Aorta (tissue), 5 donors: ENCODE measurements at places on chromosomes 12 and 14. TPM values are rescaled to one million over a fixed set of nuclear protein-coding genes. Genes with fewer than 3 reads are reported as not detected.

DNA sequence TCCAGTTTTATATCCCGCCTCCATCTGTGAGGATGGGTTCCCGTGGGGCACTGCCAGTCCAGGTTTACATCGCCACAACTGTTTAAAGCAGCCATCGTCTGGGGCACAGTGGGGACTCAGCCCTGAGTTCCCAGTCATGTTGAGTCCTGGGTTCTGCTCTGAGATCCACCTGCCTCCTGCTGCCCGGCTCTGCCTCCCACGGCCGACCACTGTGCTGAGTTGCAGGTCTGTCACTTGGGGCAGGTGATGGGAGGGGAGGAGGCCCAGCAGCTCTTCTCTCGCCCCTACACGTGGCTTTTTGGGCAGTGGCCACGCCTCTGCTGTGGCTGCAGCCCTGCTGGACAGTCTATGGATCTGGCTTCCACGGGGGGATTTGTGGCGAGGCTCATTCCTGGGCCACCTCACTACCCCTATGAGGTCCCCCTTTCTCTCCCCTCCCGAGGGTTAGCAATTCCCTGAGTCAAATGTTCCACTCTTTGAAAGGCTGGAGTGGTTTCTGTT lies 143.0 kb downstream of the ADGRD1 start:
- no peak overlapping the region for H3K27ac ChIP-seq
- peak; percentile 20 for DNase-seq
- H3K4me3 ChIP-seq = no peak overlapping the region
- no peaks in the 10 kb centered on the region for H3K4me1 ChIP-seq
- H3K36me3 ChIP-seq = no peaks in the 10 kb centered on the region

DNA sequence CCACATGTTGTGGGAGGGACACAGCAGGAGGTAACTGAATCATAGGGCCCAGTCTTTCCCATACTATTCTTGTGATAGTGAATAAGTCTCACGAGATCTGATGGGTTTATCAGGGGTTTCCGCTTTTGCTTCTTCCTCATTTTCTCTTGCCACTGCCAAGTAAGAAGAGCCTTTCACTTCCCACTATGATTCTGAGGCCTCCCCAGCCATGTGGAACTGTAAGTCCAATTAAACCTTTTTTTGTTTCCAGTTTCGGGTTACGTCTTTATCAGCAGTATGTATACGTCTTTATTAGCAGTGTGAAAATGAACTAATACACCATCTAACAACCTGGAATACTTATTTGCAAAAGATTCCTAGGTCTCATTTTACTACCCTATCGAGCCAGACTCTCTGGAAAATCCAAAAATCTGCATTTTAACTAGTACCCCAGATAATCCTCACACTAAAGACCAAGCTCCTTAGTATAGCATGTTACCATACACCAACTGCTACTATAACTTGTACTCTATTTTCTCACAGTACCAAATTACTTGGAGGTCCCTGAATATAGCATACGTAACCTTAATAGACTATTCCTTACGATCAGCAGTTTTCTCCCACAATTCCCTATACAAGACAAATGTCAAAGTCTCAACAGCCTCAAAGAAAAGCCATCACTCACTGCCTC lies 11.5 kb downstream of the GTF2A1 start:
- H3K36me3 ChIP-seq = peaks cover 3% of the 10 kb centered on the region
- H3K4me3 ChIP-seq = no peak overlapping the region
- no peak overlapping the region for H3K27ac ChIP-seq

- H3K27me3 ChIP-seq = no peaks in the 10 kb centered on the region
- H3K4me3 ChIP-seq = no peak overlapping the region
- no peak overlapping the region for H3K27ac ChIP-seq
- H3K4me1 ChIP-seq = no peaks in the 10 kb centered on the region
- DNase-seq = no peak
These were observed 9.9 kb upstream of the CCT2 start for GRCh38 chr12:69575346-69575745.

DNA sequence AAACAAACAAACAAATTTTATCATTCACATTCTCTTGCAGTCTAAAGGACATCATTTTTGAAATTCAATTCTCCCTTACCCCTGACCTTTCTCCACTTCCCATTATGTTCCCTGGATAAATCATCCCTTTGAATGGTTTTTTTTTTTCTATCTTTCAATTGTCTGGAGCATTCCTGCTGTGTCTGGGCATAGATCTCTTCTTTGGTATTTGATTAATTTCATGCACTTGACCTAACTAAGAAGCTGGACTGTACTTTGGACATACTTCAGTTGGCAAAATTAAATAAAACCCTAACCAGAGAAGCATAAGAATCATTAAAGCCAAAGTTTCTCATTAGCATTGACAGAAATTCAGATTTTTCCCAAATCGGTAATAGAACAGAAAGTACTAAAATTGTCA lies 163.6 kb upstream of the BMP4 start:
- no peak overlapping the region for H3K27ac ChIP-seq
- peaks cover 10% of the 10 kb centered on the region for H3K4me1 ChIP-seq
- no peaks in the 10 kb centered on the region for H3K36me3 ChIP-seq
- DNase-seq = no peak

DNA sequence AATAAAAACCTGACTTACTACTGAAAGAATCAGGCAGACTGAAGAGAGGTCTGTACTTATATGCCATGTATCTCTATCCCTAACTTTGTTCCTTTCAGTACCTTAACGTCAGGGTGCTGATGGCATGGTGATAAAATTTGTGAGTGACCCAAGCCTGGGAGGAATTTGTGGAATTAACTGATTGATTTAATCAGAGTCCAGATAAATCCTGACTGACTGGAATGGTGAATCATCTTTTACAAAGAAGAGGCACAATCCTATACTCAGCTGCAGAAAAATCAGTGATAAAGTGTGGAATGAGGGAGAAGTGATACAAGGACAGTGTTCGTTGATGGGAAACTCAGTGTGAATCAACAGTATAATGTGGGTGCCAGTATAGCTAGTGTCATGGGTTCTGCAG lies 3.7 kb downstream of the TDG start:
- H3K36me3 ChIP-seq = no peaks in the 10 kb centered on the region
- H3K4me1 ChIP-seq = peaks cover 1% of the 10 kb centered on the region
- DNase-seq = no peak
- no peak overlapping the region for H3K4me3 ChIP-seq

DNA sequence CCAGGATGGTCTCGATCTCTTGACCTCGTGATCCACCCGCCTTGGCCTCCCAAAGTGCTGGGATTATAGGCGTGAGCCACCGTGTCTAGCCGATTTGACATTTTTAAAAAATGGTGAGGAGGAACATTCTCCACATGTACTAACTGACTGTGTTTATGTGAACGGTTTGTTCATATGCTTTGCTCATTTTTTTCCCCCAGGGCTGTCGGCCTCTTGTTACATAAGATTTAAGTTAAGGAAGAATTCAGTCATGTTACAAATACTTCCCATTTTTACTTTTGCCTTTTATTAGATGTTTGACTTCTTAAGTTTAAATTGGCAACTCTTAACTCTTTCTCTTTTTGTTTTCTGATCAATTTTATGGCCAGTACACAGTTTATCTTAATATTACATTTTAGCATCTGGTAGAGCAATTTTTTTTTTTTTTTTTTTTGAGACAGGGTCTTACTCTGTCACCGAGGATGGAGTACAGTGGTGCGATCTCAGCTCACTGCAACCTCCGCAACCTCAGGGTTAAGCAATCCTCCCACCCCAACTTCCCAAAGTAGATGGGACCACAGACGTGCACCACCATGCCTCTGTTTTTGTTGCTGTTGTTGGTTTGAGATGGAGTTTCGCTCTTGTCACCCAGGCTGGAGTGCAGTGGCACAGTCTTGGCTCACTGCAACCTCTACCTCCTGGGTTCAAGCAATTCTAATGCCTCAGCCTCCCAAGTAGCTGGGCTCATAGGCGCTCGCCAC lies 9.6 kb downstream of the GNS start:
- no peak for DNase-seq
- H3K4me3 ChIP-seq = no peak overlapping the region
- H3K4me1 ChIP-seq = peaks cover 4% of the 10 kb centered on the region
- peaks cover 4% of the 10 kb centered on the region for H3K36me3 ChIP-seq
- no peaks in the 10 kb centered on the region for H3K27me3 ChIP-seq

- H3K4me3 ChIP-seq = no peak overlapping the region
- no peaks in the 10 kb centered on the region for H3K27me3 ChIP-seq
- H3K4me1 ChIP-seq = no peaks in the 10 kb centered on the region
These were observed 8.9 kb downstream of the ARL6IP4 start for GRCh38 chr12:122989225-122989839.

DNA sequence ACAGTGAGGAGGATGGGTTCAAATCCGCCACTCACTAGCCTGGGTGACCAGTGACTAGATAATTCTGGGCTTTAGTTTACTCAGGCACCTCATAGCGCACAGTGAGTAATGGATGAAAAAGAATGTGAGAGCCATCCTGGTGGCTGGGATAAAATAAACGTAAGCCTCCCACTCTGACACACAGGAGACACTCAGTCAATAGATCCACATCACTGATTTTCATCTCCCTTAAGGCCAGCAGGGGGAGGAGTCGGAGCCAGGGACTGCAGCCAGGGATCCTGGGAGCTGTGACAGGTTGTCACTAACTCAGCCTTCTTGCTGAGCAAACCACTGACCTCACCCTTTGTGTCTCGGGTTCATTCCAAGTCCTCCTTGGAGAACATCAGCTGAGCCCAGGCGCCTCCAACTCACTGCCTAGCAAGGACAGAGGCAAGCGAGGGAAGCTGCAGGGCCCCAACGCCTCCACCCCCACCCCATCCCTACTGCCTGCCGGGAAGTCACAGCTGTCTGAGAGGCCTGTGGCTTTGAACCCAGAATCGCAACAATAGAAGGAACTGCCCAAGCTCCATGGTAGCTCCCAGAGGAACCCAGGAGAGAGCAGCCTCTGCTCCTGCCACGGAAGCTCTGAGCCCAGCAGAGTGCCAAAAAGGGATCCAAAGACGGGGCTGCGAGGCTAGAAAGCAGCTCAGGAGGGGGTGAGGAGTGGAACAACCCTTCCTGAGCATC lies 30.7 kb downstream of the PXN start:
- H3K27me3 ChIP-seq = no peaks in the 10 kb centered on the region
- no peak overlapping the region for H3K4me3 ChIP-seq
- H3K4me1 ChIP-seq = no peaks in the 10 kb centered on the region
- no peaks in the 10 kb centered on the region for H3K36me3 ChIP-seq
- DNase-seq = peak; percentile 92

- no peak overlapping the region for H3K4me3 ChIP-seq
- H3K36me3 ChIP-seq = no peaks in the 10 kb centered on the region
- H3K4me1 ChIP-seq = no peaks in the 10 kb centered on the region
- H3K27ac ChIP-seq = no peak overlapping the region
- H3K27me3 ChIP-seq = no peaks in the 10 kb centered on the region
- DNase-seq = no peak
These were observed 5.9 kb downstream of the SDR9C7 start for GRCh38 chr12:56928262-56928661.

- no peaks in the 10 kb centered on the region for H3K36me3 ChIP-seq
- no peak overlapping the region for H3K27ac ChIP-seq
- H3K4me3 ChIP-seq = no peak overlapping the region
- no peaks in the 10 kb centered on the region for H3K4me1 ChIP-seq
These were observed 1486.6 kb upstream of the TMEM132C start for GRCh38 chr12:126780343-126780742.

GRCh38 chr12:88063375-88063774 lies 34.2 kb upstream of the C12orf50 start:
- no peaks in the 10 kb centered on the region for H3K36me3 ChIP-seq
- H3K4me1 ChIP-seq = no peaks in the 10 kb centered on the region
- no peak overlapping the region for H3K4me3 ChIP-seq
- no peak for DNase-seq
- H3K27me3 ChIP-seq = no peaks in the 10 kb centered on the region

DNA sequence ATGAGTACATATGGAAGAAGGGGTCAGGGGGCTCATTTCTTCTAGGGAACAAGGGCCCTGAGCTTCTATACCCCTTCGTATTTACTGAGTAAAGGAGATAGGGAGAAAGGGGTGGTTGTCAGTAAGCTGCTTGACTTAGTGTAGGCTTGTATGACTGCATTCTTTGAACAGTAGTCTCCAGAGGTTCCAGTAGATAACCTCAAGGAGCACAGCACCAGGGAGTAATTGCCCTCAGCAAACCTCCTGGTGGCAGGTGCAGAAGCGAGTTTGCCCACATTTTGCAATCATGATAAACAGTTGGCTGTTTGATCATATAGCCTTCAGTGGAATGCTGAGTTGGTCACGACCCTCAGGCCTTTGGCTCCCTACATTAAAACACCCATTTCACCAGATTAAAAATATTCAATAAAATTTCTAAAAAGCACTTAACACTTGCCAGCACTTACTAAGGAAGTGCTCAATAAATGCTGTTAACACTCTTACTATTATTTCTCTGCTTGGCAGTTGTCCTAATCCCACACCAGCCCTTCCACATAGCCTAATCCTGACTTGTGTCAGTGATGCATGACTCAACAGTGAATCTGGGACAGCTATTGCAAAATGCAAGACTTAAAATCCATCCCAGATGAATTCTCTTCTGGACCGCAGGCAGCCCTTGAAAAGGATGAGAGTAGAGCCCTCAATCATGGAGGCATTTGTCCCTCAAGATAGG lies 3.7 kb upstream of the DHRS4L2 start:
- no peaks in the 10 kb centered on the region for H3K36me3 ChIP-seq
- no peak for DNase-seq
- H3K4me1 ChIP-seq = no peaks in the 10 kb centered on the region
- H3K27me3 ChIP-seq = no peaks in the 10 kb centered on the region
- H3K27ac ChIP-seq = no peak overlapping the region

GRCh38 chr14:82070040-82070439 lies 536.4 kb upstream of the SEL1L start:
- no peaks in the 10 kb centered on the region for H3K4me1 ChIP-seq
- no peaks in the 10 kb centered on the region for H3K27me3 ChIP-seq
- no peak overlapping the region for H3K4me3 ChIP-seq
- H3K27ac ChIP-seq = no peak overlapping the region

DNA sequence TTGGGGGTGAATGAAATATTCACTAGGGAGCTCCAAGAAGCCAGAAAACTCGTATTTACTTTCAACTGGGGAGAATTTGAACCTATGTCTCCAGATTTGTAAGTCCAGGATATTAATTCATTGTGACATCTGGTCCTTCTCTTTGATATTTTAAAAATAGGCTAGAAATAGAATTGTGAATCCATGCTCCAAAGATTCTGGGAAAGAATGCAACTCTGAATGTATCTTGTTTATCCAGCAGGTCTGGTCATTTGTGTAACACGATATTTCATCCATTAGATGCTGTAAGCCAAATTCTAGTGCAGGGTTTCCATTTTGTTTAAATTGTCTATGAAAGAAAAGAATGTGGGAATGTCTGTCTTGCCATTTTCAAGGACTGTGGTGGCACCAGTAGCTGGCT lies 334.7 kb downstream of the BMP4 start:
- no peaks in the 10 kb centered on the region for H3K27me3 ChIP-seq
- H3K36me3 ChIP-seq = no peaks in the 10 kb centered on the region
- no peak overlapping the region for H3K27ac ChIP-seq
- no peak overlapping the region for H3K4me3 ChIP-seq
- no peaks in the 10 kb centered on the region for H3K4me1 ChIP-seq

GRCh38 chr14:75267141-75267721 lies 11.4 kb upstream of the FOS start:
- H3K4me1 ChIP-seq = peaks cover 4% of the 10 kb centered on the region
- no peak overlapping the region for H3K4me3 ChIP-seq
- H3K36me3 ChIP-seq = no peaks in the 10 kb centered on the region

- DNase-seq = no peak
- H3K4me3 ChIP-seq = no peak overlapping the region
- no peaks in the 10 kb centered on the region for H3K27me3 ChIP-seq
- no peaks in the 10 kb centered on the region for H3K36me3 ChIP-seq
These were observed 18.0 kb downstream of the TSPAN19 start for GRCh38 chr12:85018098-85018497.

The CFAP251 gene
- total RNA-seq = 3.9 TPM

The TM9SF1 gene
- 35.3 TPM for total RNA-seq

The MANSC4 gene
- not detected for total RNA-seq

The CD163 gene
- total RNA-seq = 308 TPM

The FBXW8 gene
- total RNA-seq = 13.9 TPM

The GPR132 gene
- 2.9 TPM for total RNA-seq

The WNT1 gene
- total RNA-seq = not detected

The SPX gene
- not detected for total RNA-seq

The SLC25A47 gene
- total RNA-seq = not detected

The SPIC gene
- 0.33 TPM for total RNA-seq

The SLC7A7 gene
- 16.7 TPM for total RNA-seq
